M059J (cell line): ENCODE measurements at places on chromosomes 16 and 17. TPM values are rescaled to one million over a fixed set of nuclear protein-coding genes. Genes with fewer than 3 reads are reported as not detected.

GRCh38 chr17:61404913-61405685 is 5.5 kb downstream of the TBX2 start:
- DNase-seq = no peak

DNA sequence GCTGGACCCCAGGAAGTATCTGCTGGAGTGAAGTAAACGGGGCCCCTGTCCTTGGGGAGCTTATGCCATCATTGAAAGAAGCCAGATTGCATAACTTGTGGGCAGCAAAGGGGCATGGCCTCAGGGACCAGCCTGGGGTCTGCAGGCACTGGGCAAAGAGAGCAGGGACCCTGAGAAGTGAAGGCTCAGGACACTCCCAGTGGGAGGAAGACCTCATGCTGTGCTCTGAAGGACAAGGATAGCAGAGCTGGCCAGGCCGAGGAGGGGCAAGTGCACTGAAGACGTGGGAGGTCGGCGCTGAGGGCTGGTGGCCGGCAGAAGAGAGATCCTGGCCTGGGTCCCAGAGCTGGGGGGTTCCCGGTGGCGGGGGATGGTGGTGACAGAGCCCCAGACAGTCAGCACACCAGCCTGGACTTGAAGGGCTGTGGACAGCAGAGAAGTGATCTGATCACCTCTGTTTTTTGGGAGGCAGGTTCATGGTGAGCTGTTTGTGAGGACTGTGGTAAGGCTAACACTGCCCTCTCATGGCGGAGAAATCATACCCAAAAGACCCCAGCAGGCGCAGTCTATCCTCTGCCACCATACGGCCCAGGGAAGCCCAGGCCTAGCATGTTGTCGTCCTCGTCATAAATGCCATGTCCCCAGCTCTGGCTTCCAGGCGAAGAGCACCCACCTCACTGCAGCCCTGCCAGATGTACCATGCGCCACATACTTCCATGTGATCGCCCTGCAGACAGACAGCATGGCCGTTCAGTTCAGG is 7.1 kb upstream of the CNP start:
- DNase-seq = peak; percentile 36

GRCh38 chr16:85819771-85820170 is 20.3 kb downstream of the COX4I1 start:
- DNase-seq = peak; percentile 49

DNA sequence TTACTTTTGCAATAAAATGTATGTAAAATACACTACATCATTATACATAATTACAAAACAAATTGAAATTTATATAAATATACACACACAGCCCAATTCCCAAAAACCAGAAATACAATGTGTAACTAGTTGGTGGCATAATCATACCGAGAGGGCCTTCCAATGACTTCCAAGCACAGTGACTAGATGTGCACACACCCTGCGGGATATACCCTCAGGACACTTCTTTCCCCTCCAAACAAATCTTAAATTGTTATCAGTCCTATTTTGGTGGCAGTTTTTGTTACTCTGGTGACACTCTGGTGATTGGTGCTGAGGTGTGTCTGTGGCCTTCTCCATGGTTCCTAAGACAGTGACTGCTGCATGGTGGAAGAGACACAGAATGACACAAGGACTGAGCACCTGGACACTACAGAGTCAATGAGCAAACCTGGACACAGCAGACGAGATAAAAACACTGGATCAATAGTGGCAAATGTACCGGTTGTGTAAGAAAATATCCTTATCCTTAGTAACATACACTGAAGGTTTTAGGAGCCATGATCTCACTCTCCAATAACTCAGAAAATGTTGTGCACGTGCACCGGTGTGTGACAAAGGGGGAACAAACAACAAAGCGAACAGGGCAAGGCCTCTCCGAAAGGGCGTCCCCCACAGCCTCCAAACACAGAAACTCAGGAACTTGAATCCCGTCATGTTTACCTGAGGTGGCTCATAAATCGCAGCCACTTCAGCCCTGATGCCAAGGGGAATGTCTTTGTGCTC is 32.9 kb downstream of the NPLOC4 start:
- no peak for DNase-seq

DNA sequence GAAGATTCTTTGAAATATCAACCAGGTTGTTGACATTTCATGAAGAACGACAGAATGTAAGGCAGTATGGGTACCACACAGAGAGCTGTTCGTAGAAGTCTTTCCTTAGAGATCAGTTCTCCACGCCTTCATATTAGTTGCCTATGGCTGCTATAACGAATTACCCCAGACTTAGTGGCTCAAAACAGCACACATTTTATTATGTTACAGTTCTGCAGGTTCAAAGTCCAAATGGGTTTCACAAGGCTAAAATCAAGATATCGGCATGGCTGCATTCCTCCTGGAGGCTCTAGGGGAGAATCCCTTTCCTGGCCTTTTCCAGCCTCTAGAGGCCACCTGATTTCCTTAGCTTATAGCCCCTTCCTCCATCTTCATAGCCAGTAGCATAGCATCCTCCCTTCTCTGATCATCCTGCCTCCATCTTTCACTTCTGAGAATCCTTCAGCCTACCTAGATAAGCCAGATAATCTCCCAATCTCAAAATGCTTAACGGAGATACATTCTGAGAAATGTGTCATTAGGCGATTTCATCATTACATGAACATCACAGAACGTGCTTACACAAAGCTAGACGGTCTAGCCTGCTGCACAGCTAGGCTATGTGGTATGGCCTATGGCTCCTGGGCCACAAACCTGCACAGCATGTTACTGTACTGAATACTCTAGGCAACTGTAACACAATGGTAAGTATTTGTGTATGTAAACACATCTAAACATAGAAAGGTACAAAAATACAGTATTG is 26.0 kb downstream of the ERCC4 start:
- no peak for DNase-seq

DNA sequence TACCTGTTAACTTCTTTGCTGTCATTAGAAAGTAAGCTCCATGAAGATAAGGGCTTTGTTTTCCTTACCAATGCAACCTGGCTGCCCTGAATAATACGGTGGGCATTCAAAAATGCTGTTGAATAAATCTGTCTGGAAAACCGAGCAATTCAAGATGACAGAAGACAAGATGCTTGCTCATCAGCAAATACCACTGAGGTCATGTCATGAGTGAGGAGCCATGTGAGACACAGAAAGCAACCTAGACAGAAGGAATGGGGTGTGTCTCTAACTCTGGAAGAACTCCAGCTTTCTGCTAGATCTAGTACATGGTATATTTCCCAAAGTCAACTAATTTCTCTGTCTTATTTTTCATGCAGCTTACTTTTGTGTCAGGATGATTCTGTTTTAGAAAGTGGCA is 64.2 kb downstream of the STH start:
- DNase-seq = peak; percentile 75

DNA sequence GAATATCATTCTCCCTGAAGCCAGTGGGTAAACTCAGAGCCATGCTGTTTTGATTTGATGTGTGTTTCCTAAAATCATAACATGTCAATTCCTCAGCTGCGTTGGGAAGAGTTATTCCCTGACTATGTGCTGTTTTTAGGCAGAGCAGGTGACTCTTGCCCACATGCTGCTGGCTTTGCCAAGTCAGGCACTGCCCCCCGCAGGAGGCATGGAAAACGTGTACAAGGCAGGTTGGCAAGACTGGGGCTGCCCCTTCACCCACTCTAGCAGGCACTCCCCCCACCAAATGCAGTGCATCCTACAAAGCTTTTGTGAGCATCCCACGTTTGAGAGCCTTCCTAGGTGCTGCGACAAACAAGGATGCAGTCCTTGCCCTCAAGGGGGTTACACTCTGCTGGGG is 38.3 kb upstream of the NAT9 start:
- no peak for DNase-seq

- DNase-seq = no peak
These were observed 50.7 kb downstream of the SMURF2 start for GRCh38 chr17:64611369-64611768.

GRCh38 chr16:69481901-69482341 is 57.5 kb downstream of the CYB5B start:
- DNase-seq = peak; percentile 80

DNA sequence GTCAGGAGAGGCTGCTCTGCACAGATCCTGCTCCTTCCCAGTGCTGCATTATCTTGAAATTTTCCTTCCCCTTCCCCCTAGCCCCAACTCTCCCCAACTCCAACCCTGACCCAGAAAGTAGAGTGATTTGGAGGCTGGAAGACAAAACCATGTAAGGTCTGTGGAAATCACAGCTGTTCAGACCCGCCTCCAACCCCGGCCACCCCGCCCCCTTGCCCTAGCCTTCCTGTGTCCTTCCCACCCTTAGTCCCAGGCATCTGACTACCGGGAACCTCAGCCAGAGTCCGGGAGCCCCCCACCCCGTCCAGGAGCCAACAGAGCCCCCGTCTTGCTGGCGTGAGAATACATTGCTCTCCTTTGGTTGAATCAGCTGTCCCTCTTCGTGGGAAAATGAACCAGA is at the start of gene AOC3:
TSS of gene AOC3 (plus strand) at position 246 of the 400 bp plus-strand sequence. CDS start at position 391, 145 bp downstream.
- no peak for DNase-seq

- no peak for DNase-seq
These were observed 36.7 kb downstream of the GRIN2C start for GRCh38 chr17:74822939-74823367.

DNA sequence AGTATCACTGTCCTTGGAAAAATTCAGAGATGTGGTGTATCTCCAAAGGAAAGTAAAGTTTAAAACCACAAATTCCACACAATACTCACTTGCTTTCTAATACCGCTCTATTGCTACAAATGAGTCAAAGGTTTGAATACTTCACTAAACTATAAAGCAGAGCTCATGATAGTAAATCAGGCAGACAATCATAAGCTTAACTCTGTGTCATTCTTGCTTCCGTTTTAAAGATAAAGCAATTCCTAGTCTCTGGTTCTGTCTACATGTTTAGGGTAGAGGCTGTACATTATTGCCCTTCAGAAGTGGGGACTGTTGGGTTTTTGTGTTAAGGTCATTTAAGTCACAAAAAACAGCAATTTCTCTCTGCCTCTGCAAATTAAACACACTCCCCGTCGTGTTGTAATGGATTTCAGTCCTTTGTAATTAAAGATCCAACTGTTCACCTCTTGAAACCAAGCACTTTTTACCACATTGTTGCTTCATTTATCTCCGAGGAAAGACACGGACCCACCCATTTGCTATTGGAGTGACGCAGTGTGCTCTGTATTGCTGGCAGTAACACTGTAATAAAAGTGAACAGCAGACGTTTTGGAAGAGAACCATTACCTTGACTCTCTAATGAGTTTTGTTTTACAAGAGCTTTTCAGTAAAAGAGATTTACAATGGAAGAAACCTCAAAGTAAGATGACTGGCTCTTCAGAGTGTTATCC is 83.1 kb upstream of the CNTNAP4 start:
- DNase-seq = no peak

DNA sequence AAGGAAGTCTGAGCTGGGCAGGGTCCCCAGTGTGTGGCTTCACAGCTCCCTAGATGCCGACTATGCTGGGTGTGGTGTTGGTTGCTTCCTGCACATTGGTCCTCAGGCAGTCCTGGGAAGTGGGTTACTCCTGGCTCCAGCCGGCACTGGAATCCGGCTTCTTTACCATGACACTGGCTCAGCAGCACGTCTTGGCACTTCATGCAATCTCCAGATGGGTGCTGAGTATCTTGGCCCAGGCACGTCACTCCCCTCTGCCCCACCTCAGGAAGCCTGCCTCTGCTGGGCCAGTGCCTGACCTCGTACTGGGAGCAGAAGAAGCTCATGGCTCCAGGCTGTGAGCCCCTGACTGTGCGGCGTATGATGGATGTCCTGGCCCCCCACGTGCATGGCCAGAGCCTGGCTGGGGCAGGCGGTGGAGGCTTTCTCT is 24.5 kb downstream of the FCSK start:
- DNase-seq = no peak

- DNase-seq = no peak
These were observed 766.5 kb upstream of the GOT2 start for GRCh38 chr16:59500601-59501000.

DNA sequence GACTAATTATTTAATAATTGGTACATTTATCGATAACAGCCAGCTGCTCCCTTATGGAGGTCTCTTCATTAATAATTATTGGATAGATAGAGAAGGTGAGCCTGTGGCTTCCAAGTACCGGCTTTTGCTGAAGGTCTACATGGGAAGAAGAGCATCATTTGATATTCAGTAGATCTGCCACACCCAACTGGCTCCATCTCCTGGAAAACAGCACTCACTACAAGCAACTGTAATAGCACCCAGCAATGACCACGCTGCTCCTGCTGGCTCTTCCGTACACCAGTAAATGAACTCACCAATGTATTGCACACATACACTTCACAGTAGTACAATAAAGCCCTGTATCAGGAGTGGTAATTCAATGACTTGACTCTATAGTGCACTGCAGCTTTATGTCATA is 19.5 kb downstream of the MARVELD3 start:
- peak; percentile 26 for DNase-seq

DNA sequence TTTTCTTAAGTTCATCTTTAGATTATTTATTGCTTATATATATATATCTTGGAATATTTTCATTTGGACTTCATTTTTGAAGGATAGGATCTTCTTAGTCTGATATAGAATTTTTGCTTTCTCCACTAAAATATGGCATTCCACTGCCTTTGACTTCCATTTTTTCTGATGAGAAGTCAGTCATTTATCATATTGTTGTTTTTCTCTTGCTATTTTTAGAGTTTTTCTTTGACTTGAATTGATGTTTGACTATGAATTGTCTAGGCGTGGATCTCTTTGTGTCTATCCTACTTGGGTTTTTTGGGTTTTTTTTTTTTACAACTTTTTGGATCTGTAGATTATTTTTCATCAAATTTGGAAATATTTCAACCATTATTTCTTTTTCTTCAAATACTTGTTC is 67.7 kb downstream of the NLK start:
- DNase-seq = no peak

DNA sequence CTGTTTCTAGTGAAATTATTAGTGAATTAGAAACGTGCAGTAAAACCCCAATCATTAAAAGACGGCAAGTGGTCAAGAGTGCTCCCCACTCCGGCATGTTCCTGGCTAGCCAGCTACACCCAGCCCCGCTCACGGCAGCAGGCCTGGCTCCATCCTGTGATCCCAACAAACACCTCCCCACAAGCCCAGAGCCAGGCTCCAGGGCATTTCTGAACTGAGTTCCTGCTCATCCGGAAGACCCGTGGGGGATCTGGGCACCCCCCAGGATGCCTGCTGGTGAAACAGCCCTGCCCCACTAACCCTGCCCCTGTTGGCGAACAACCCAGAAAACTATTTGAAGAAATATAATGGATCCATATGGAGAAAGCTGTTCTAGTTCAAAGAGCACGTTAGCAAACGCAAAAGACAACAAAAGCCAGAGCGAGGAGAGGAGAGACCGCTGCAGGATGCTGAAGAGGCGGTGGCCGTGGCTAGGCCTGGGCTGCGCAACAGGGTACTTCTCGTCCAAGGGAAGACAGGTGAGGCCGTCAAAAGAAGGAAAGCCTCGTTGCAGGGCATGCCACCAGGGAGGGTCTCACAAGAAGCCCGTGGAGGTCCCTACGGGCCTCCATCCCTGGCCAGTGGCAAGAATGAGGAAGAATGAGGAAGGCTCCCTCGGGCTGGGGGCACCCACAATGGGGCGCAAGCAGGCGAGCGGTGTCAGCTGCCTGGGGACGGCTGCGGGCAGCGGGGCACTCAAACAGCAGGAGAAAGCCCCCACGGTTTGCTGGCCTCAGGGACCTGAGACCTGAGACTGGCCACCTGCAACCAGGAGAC is 19.2 kb downstream of the SLC16A3 start:
- no peak for DNase-seq

GRCh38 chr16:51317575-51317974 is 166.5 kb upstream of the SALL1 start:
- DNase-seq = no peak

Gene HES7
- total RNA-seq = 0.22 and 0.94 TPM in 2 replicates

Gene TAT
- not detected in 2 replicates for total RNA-seq

Gene CHST6
- total RNA-seq = 0.98 and 1.4 TPM in 2 replicates

Gene USP22
- 144 and 170 TPM in 2 replicates for total RNA-seq

Gene TIMP2
- total RNA-seq = 213 and 289 TPM in 2 replicates

Gene GSG1L
- not detected in 2 replicates for total RNA-seq

Gene PRAC2
- not detected in 2 replicates for total RNA-seq

Gene BOLA2B
- total RNA-seq = 397 and 526 TPM in 2 replicates

Gene GDPD3
- 0.52 and 1.8 TPM in 2 replicates for total RNA-seq
